ENCODE measurements at places on chromosomes 11 and 22.

GRCh38 chr22:19629720-19630419 lies 84.4 kb upstream of the SEPTIN5 start:
- DNase-seq: peak; percentile 89

DNA sequence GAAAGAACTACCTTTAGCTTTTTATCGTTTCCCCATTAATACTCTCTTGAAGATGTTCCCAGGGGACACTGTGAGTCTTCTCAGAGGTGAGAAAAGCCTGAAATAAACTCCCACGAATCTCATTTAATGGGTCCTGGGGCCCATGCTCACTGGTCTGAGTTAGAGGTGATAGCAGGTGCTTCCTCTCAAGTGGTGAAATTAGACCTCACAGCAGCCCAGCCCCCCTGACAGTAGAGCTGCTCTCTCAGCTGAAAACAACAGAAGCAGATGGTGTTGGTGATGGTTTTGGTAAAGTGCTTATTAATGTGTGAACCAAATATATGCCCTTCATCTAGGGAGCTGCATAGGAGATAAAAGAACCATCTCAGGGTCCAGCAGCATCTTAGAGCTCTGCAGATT lies 76.8 kb upstream of the VPREB1 start:
- DNase-seq: no peak

- peak; percentile 52 for DNase-seq
Measured at GRCh38 chr22:38298312-38299005, 18.8 kb downstream of the CSNK1E start.

GRCh38 chr11:12043959-12044791 lies 35.7 kb upstream of the DKK3 start:
- DNase-seq: peak; percentile 81

GRCh38 chr11:61515686-61516085 lies 7.1 kb downstream of the LRRC10B start:
- no peak for DNase-seq

GRCh38 chr22:17818180-17818579 lies 43.9 kb upstream of the BID start:
- no peak for DNase-seq

DNA sequence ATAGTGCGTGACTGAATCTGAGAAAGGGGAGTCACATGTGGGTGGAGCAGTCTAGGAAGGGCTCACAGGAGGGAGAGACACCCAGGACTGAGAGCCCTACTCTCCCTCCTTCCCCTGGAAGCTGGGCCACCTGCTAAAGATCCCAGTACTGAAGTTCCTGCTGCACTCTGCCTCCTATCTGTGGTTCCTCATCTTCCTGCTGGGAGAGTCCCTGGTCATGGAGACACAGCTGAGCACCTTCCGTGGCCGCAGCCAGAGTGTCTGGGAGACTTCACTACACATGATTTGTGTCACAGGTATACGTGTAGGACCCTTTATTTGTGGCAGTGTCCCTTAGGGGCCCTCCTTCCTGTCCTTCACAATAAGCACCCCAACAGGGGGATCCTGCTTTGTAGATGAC lies 19.3 kb downstream of the ART5 start:
- DNase-seq: no peak

- no peak for DNase-seq
Measured at GRCh38 chr11:69650081-69650831, 9.3 kb downstream of the CCND1 start.

DNA sequence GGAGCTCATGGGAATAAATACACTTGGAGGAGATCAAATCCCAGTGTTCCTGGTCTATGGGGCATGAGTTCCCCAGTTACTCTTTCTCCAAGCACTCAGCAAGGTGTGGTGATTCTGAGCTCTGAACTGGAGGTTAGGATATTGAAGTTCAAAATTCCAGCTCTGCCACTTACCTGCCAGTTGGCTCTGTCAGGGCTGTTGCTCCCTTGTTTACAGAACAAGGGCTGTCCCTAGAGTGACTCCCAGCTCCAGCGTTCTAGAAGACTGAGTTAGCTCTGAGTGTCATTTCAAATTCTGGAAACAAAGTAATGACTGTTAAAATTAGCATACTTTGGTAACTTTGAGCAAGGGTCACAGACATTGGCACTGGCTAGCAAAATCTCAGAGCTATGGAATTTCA lies 69.7 kb upstream of the ZBED5 start:
- DNase-seq: no peak

DNA sequence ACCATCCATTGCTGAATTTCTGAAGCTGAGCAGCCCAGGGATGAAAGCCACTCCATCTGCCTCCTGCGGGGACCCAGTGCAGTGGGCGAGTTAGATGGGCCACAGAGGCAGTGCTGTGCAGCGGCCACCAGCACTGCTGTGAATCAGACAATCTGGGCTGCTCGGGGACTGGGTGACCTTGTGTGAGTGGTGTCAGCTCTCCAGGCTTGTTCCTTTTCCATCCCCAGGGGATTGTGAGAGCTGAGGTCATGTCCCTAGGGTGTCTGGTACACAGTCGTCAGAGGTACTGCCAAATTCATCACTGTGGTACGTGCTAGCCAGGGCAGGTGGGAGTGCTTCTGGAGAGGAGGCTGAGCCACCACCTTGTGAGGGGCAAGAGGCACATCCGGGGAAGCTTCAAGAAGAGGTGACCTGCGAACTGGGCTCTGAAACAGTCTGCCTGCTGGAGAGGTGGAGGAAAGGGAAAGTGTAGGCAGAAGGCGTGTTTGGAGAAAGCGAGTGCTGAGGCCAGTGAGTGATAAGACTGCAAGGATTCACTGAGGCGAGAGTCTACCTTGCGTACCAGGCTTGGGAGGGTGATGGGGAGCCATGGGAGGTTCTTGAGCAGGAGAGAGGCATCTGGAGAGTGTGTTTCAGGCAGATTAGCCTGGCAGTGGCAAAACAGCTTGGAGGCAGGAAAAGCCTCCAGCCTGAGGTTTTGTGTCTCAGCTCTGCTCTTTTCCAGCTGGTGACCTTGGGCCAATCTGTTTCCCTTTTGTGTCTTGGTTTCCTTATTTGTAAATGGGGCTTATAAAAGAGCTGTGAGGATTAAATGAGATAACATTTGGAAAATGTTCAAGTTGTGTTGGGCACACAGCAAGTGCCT lies 22.7 kb downstream of the CACNA1I start:
- no peak for DNase-seq

GRCh38 chr11:112797648-112798293 lies 163.4 kb upstream of the NCAM1 start:
- DNase-seq: peak; percentile 33

DNA sequence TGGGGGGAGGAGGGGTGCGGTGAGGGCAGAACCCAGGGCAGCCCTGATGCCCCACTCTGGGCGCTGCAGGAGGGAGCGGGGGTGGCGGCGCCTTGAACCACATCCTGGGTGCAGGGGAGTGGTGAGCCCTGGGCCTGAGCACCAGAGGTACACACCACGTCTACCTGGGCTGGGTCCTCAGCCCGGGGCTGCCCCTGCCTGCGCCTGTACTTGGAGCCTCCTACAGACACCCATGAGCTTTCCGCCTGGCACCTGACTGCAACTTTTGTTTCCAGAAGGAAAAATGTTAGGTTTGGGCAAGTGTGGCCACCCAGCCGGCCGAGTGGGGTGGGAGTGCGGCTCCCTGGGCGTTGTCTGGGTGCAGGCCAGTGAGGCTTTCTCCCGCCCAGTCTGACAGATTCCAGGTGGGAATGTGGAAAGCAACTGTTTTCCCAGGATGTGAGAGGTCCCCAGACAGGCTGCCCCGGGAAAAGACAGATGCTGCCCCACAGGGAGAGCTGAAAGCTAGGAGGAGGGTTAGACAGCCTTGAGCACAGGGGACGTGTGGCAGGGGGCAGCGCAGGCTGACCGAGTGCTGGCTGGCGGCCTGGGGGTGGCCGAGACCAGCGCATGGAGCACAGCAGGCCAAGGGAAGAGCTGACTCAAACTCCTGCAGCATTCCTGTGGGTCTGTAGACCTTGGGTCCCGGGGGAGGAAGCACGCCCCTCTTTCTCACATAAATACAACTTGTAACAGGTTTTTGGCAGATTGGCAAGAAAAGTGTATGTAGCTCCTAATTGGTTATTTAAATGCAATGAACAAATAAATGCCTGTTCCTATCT lies 44.1 kb downstream of the GNB1L start:
- DNase-seq: no peak

- no peak for DNase-seq
Measured at GRCh38 chr22:47550524-47551430, 788.3 kb downstream of the TBC1D22A start.

DNA sequence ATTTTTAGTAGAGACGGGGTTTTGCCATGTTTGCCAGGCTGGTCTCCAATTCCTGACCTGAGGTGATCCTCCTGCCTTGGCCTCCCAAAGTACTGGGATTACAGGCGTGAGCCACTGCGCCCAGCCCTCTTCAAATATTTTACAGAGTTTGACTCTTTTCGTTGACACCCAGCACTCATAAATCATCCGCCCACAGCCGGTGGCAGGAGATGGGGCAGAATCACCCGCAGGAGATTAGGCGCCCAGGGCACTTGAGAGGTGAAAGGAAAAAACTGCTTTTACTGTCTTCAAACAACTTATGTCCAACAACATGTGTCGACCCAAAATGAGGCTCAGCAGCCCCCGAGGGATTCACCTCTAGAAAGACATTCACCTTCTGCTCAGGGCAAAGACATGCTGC lies 56.9 kb downstream of the OSBP2 start:
- no peak for DNase-seq

DNA sequence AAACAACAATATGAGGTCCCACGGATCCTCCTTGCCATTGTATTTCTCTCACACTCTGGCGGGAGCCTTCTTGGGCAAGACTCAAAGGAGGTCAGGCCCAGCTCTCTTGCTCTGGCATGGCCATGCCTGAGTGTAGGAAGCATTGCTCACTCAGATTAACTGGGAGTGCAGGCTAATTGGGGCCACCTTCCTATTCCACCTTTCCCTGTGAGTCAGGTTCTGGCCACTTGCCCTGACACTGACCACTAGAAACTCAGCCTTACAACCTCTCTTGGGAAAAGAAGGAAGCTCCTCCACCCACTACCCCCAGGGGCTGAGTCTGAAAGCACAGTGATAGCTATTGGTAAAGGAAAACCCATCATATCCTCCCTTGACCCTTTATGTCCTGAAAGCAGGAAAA lies 121.8 kb upstream of the NTM start:
- no peak for DNase-seq
